ENCODE measurements at places on chromosomes 2 and 18. TPM values are rescaled to one million over a fixed set of nuclear protein-coding genes. Genes with fewer than 3 reads are reported as not detected.

CRACDL gene
- 0.27 TPM for total RNA-seq

DNA sequence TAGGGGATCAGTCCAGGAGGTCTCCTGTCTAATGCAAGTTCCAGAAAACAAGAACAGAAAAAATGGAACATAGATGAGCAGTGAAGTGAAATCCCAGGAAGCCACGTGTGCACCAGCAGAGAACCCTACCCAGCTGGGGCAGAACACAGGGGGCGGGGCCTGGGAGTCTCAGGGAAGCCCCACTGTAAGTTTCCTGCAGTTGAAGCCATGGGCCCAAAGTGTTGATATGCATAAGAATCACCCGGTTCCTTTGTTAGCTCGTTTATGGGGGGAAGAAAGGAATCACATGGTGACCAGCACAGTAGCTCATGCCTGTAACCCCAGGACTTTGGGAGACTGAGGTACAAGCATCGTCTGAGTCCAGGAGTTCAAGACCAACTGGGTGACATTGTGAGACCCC lies 131.3 kb downstream of the INO80D start:
- no peak for DNase-seq

DNA sequence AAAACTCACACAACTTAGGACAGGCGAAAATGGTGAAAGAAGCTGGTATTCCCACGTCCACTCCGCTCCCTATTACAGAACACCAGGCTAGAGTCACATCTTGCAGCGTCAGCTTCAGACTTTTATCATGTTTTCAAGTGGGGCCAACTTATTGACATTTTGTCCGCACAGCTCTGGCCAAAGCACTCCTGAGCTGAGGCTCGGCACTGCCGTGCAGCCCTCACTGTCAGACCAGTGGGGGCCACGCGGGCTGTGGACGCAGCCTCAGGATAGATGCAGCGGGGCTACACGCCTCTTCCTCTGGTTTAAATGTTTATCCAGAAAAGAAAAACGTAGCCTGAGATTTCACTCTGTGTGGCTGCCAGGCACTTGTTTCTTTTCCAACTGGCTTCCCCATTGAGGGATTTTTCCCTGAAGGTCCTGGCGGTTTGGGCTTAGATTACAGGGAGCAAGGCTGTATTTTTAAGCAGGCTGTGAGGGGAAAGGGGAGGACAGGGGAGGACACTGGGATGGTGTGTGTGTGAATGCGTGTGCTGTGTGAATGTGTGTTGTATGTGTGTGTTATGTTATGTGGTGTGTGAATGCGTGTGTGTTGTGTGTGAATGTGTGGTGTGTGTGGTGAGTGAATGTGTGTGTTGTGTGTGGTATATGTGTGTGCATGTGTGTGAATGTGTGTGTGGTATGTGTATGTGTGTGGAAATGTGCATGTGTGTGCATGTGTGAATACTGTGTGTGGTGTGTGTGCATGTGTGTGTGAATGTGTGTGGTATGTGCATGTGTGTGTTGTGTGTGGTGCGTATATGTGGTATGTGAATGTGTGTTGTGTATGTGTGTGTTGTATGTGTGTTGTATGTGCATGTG lies 267.6 kb downstream of the DCDC2C start:
- DNase-seq, result no peak

GRCh38 chr18:7770908-7771307 lies 203.8 kb downstream of the PTPRM start:
- DNase-seq, result no peak

GRCh38 chr2:54271843-54272627 lies 16.0 kb upstream of the TSPYL6 start:
- DNase-seq, result no peak

TRAF3IP1 gene
- 15.9 TPM for total RNA-seq

HEATR5B gene
- total RNA-seq, result 18.2 TPM

GRCh38 chr18:54173980-54174630 lies 50.4 kb downstream of the MBD2 start:
- no peak for DNase-seq

- DNase-seq, result no peak
Measured at GRCh38 chr2:117794668-117795067, 19.8 kb upstream of the DDX18 start.

DNA sequence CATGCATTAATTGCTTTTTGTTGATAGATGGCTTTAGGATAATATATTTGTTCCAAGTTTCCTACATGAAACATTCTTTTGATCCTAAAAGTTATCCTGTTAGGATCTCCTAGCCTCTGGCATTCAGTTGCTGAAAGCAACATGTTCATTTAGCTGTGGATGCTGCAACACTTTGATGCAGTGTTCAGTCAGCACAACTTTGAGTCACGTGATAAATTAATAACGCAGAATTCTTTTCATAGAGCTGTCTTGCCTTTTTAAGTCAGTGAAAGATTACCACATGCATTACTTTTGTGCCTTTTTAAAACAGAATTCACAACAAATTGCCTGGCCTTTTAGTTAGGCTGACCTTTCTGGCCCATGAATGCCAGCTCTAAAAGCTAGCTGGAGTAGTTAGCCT lies 1467.9 kb upstream of the ZEB2 start:
- no peak for DNase-seq

DNA sequence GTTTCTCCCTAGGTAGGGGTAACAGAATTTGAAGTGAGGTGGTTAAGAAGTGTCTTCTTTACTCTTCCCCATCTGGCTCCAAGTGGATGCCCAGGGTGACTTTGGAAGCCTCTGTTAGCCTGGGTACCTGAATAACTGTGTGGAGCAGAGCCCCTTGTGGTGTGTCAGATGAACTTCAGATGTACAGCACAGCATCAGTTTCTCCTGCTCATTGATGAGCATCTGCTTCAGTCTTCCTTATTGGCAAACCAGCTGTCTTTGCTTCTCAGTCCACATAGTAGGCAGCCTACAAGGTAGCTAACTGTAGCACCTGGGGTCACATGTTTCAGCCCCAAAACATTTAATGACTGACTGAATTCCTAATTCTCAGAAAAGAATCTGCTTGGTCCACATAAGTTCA lies 56.2 kb upstream of the ATP8B1 start:
- DNase-seq, result no peak

IL1RL1 gene
- total RNA-seq, result 0.35 TPM

CFAP53 gene
- total RNA-seq, result 0.53 TPM

GRP gene
- total RNA-seq, result not detected

DNA sequence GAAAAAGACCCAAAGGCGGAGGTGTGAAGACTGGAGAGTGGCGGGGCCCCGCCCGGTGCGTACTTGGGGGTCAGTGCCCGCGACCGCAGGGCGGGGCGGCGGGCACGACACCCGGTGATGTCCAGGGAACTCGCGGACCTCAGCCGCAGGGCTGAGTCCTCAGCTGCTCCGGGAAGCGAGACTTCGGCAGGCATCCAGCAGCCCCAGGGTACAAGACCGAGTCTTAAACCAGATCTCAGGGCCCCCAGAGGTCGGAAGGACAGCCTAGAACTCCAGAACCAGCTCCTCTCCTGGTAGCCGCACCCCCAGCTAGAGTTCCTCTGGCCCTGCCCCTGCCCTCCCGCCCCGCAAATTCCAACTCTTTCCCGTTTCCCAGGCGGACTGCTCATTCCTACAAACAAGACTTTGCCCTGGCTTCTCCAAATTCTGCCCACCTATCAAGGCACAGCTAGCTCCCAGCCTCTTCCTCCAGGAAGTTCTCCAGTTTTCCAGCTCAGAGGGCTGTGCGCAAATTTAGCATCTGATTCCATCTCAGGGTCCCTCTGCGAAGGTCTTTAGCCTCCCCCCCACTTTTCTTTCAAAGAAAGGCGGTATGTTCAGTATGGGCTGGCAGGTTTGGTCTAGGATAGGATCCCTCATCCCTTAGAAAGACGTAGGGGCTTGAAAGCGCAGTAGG lies 26.0 kb upstream of the NOTO start:
- peak; percentile 18 for DNase-seq

- no peak for DNase-seq
Measured at GRCh38 chr2:149219856-149220255, 110.5 kb upstream of the LYPD6 start.

GRCh38 chr18:75222407-75222806 lies 11.8 kb downstream of the TSHZ1 start:
- DNase-seq, result no peak

HOXD13 gene
- total RNA-seq, result not detected

GRCh38 chr2:227545990-227546389 lies 52.7 kb upstream of the SCYGR2 start:
- peak; percentile 1 for DNase-seq

MYOM1 gene
- 1.2 TPM for total RNA-seq

KCNE4 gene
- not detected for total RNA-seq

- no peak for DNase-seq
Measured at GRCh38 chr2:11227595-11227994, 72.3 kb downstream of the SLC66A3 start.

CHST9 gene
- total RNA-seq, result not detected

ZDBF2 gene
- 7.2 TPM for total RNA-seq

DNA sequence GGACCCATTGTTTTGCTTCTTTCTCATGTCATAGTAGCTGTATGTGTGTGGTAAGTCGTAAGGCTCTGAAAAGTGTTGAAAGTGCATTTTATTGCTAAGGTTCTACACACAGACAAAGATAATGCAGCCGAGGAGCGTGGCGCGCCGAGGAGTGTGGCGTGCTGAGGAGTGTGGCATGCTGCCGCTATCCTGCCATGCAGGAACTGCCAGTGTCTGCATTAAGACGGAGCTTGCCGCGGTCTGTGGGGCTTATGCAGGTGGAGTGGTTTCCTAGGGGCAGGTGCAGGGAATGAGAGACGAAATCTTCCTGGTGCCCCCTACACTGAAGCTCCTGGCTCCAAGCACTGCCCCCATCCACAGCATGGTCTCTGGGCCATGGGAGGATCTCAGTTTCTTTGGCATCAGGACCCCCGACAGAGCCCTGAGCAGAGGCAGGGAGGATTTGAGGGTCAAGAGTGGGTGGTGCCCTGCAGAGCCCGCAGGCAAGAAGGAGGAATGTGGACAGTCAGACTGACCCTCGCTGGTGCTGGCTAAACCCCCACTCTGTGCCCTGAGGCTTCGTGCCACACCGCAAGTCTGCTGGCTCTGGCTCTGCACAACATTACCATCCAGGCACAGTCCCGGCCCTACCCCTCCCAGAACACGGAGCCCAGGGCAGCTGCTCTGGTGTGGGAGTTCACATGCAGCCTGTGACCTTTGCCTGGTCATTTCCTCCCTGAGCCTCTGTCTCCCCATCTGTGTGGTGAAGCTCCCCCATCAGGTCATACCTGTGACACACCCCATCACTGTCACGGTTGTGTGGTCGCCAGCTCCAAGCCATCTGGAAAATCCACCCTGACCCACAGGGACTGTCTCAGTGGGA lies 3.2 kb downstream of the SNED1 start:
- DNase-seq, result no peak

- DNase-seq, result no peak
Measured at GRCh38 chr18:77457681-77458080, 208.0 kb downstream of the GALR1 start.

Measured in CD8-positive, alpha-beta memory T cell (primary cell).